T-cell (primary cell): ENCODE measurements at places on chromosomes 1 and 21. TPM values are rescaled to one million over a fixed set of nuclear protein-coding genes. Genes with fewer than 3 reads are reported as not detected.
A peak's percentile ranks its signal among the peaks of the same experiment; 100 is the strongest.

GRCh38 chr21:34205811-34206571, 132.6 kb downstream of the MRPS6 start:
- H3K27ac ChIP-seq, result no peak overlapping the region
- no peaks in the 10 kb centered on the region for H3K36me3 ChIP-seq
- peaks cover 7% of the 10 kb centered on the region for H3K4me1 ChIP-seq
- H3K27me3 ChIP-seq, result peaks cover 6% of the 10 kb centered on the region

GRCh38 chr1:11740258-11741192, 4.6 kb downstream of the AGTRAP start:
- no peaks in the 10 kb centered on the region for H3K36me3 ChIP-seq
- H3K4me1 ChIP-seq, result peaks cover 25% of the 10 kb centered on the region
- peak overlapping the region; percentile 0 for H3K4me3 ChIP-seq
- H3K27me3 ChIP-seq, result no peaks in the 10 kb centered on the region

DNA sequence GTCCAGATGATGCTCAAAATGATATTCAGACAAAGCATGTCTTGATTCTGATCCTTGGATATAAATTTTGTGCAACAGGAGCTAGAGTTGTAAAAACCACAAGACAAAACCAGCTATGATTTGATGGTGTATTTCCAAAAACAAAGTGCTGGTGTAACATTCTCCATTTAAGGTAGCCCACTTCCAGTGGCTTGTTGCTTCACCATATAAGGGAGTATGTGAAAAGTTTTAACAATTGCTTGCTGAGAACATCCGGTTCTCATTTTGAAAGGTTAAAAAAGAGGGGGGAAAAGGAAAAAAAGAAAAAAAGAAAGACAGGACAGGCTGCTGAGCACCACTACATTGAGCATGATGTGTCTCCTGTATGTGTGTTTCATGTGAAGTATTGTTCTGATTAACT, 123.6 kb downstream of the MACF1 start:
- H3K27me3 ChIP-seq, result no peaks in the 10 kb centered on the region
- H3K4me3 ChIP-seq, result no peak overlapping the region
- DNase-seq, result no peak
- H3K27ac ChIP-seq, result peak overlapping the region; percentile 11

DNA sequence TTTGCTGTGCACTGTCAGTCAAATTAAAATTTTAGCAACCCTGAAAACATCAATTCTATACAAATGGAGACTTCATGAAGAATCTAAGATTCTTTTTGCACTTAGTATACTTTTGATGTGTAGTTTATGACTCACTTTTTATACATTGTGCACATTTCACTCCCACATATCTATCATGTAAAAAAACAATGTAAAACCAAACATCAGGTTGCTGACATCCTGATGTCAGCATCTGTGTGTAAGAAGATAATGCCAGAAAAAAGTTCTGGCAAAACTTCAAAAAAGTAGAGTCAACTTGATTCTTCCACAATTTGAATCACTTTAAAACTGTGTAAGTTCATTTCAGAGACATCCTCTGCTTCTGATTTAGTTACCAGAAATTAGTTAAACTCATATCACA, 115.7 kb downstream of the CENPF start:
- no peaks in the 10 kb centered on the region for H3K27me3 ChIP-seq
- DNase-seq, result no peak
- H3K36me3 ChIP-seq, result no peaks in the 10 kb centered on the region
- H3K4me1 ChIP-seq, result peaks cover 2% of the 10 kb centered on the region
- H3K27ac ChIP-seq, result no peak overlapping the region

GRCh38 chr1:194755241-194755994, 1569.0 kb upstream of the B3GALT2 start:
- no peak overlapping the region for H3K27ac ChIP-seq
- no peaks in the 10 kb centered on the region for H3K36me3 ChIP-seq
- H3K4me1 ChIP-seq, result no peaks in the 10 kb centered on the region
- DNase-seq, result no peak
- H3K4me3 ChIP-seq, result no peak overlapping the region
- no peaks in the 10 kb centered on the region for H3K27me3 ChIP-seq

- DNase-seq, result no peak
- no peaks in the 10 kb centered on the region for H3K4me1 ChIP-seq
- H3K36me3 ChIP-seq, result peaks cover 8% of the 10 kb centered on the region
- H3K27me3 ChIP-seq, result no peaks in the 10 kb centered on the region
- no peak overlapping the region for H3K4me3 ChIP-seq
Observed at GRCh38 chr1:202130816-202131522, 8.3 kb downstream of the GPR37L1 start.

GRCh38 chr1:18234790-18235242, 127.2 kb downstream of the IGSF21 start:
- H3K4me1 ChIP-seq, result no peaks in the 10 kb centered on the region
- peaks cover 19% of the 10 kb centered on the region for H3K27me3 ChIP-seq
- no peak overlapping the region for H3K4me3 ChIP-seq
- H3K36me3 ChIP-seq, result no peaks in the 10 kb centered on the region
- no peak for DNase-seq

- no peaks in the 10 kb centered on the region for H3K36me3 ChIP-seq
- peaks cover 7% of the 10 kb centered on the region for H3K4me1 ChIP-seq
- peak overlapping the region; percentile 25 for H3K4me3 ChIP-seq
- H3K27me3 ChIP-seq, result no peaks in the 10 kb centered on the region
- peak overlapping the region; percentile 47 for H3K27ac ChIP-seq
- no peak for DNase-seq
Observed at GRCh38 chr1:229199261-229200243, 71.4 kb upstream of the RAB4A start.

DNA sequence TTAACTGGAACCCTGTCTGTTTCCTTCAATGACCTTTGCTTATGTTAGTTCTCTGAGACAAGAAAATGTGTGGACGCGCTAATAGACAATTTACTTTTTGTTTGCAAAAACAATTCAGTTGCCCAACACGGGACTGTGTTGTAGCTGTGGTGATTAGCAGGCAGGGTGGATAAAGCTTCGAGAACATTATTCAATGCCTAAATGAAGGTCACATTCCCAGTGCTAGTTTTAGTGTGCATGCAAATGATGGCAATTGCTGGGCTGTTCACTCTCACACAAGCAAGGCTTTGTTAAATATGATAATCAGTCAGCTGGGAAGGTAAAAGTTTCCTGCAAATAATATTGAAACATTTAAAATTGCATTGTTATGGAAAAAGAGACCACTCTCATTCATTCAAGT, 188.4 kb downstream of the BACH1 start:
- no peaks in the 10 kb centered on the region for H3K36me3 ChIP-seq
- no peaks in the 10 kb centered on the region for H3K4me1 ChIP-seq
- H3K27ac ChIP-seq, result no peak overlapping the region

- H3K4me3 ChIP-seq, result no peak overlapping the region
- H3K4me1 ChIP-seq, result peaks cover 56% of the 10 kb centered on the region
- DNase-seq, result no peak
- H3K27me3 ChIP-seq, result no peaks in the 10 kb centered on the region
Observed at GRCh38 chr1:225460737-225461532, 33.1 kb upstream of the LBR start.

GRCh38 chr1:175124861-175125260, 57.2 kb downstream of the TNN start:
- no peak overlapping the region for H3K27ac ChIP-seq
- H3K4me3 ChIP-seq, result no peak overlapping the region
- no peaks in the 10 kb centered on the region for H3K36me3 ChIP-seq
- H3K4me1 ChIP-seq, result no peaks in the 10 kb centered on the region

DNA sequence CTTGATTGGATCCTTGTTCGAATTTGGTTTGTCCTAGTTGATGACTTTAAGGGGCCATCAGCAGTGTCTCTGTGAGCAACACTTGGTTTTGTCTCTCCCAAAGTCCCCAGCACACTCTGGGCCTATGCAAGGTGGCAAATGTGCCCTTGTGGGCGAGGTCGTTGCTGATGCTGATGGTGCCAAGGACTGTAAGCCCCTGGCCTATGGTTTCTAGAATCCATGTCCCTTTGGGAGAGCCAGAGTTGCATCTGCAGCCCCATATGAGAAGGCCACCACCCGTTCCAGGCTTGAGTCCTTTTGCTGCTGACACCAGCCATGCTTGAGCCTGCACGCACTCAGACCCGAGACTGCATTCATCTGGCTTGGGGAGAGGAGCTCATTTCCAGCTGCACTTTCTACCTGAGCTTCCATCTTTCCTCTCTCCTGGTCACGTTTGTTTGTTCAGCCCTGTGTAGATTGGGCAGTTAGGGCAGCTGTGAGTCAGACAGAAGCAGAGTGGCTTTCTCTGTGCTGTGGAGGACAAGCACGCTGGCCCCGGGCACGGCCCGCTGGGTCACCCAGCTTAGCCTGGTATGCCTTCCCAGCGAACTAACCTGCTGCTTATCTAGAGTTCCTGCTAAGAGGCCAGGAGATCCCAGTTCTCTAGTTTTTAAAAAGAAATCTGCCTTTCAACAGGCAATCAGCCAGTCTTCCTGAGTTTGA, 52.1 kb upstream of the CSF3R start:
- peaks cover 31% of the 10 kb centered on the region for H3K27me3 ChIP-seq
- no peak for DNase-seq
- H3K4me1 ChIP-seq, result no peaks in the 10 kb centered on the region
- H3K27ac ChIP-seq, result no peak overlapping the region
- no peak overlapping the region for H3K4me3 ChIP-seq
- no peaks in the 10 kb centered on the region for H3K36me3 ChIP-seq

GRCh38 chr1:175390081-175390481, 197.5 kb upstream of the KIAA0040 start:
- no peak overlapping the region for H3K4me3 ChIP-seq
- H3K36me3 ChIP-seq, result no peaks in the 10 kb centered on the region
- no peaks in the 10 kb centered on the region for H3K27me3 ChIP-seq
- no peak overlapping the region for H3K27ac ChIP-seq
- no peaks in the 10 kb centered on the region for H3K4me1 ChIP-seq

GRCh38 chr1:56533621-56534020, 45.7 kb downstream of the PLPP3 start:
- no peaks in the 10 kb centered on the region for H3K27me3 ChIP-seq
- H3K4me3 ChIP-seq, result no peak overlapping the region
- H3K36me3 ChIP-seq, result no peaks in the 10 kb centered on the region
- no peaks in the 10 kb centered on the region for H3K4me1 ChIP-seq

DNA sequence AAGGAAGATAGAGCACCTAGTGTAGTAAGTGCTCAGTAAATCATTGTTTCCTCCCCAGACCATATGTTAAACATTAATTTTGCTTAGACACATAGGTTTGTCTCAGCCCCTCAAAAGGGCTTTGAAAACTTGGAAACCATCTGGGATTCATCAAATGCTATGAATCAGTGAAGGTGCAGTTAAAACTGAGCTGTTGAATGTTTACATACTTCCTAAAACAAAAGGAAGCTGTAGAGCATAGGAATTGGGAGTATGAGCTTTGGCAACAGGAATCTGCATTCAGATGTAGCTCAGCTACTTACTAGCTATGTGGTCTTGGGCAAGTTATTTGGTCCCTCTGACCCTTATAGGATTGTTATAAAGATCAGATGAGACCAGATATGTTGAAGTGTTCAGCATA, 18.7 kb upstream of the PODN start:
- H3K4me3 ChIP-seq, result no peak overlapping the region
- H3K4me1 ChIP-seq, result no peaks in the 10 kb centered on the region
- DNase-seq, result no peak
- no peaks in the 10 kb centered on the region for H3K27me3 ChIP-seq
- H3K27ac ChIP-seq, result no peak overlapping the region
- H3K36me3 ChIP-seq, result no peaks in the 10 kb centered on the region

- no peaks in the 10 kb centered on the region for H3K4me1 ChIP-seq
- no peaks in the 10 kb centered on the region for H3K27me3 ChIP-seq
- no peak overlapping the region for H3K4me3 ChIP-seq
- H3K27ac ChIP-seq, result no peak overlapping the region
- DNase-seq, result no peak
Observed at GRCh38 chr1:171345536-171345935, 31.6 kb downstream of the FMO4 start.

DNA sequence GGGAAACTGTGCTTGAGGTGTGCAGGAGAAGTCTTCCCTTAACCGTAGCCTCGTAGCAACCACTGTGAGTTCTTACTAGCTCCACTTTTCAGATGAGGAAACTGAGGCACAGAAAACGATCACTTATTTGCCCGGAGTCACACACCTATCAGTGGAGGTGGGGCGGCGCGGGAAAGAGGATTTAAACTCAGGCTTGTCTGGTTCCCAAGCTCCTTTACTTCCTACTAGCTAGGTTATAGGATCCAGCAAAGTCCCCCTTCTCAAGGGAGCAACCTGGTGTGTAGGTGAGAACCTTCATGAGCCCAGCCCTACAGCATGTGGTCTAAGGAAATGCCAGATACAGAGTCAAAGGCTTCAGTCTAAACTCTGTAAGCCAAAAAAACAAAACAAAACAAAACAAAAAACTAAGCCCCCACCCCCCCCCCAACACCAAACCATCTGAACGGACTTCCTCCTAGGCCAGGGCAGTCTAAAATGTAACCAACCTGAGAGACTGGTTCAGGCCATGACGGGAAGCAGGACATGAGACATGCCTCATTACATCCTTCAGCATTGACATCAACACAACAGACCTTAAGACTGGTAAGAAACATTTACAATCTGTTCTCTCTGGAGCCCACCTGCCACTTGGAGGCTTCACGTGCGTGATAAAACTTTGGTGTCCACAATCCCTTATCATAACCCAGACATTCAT, 709 bp upstream of the FBXO42 start:
- no peak for DNase-seq
- no peaks in the 10 kb centered on the region for H3K27me3 ChIP-seq
- H3K4me1 ChIP-seq, result peaks cover 28% of the 10 kb centered on the region
- peak overlapping the region; percentile 93 for H3K27ac ChIP-seq
- H3K36me3 ChIP-seq, result no peaks in the 10 kb centered on the region

- H3K4me3 ChIP-seq, result no peak overlapping the region
- H3K4me1 ChIP-seq, result no peaks in the 10 kb centered on the region
- H3K27ac ChIP-seq, result no peak overlapping the region
- H3K27me3 ChIP-seq, result no peaks in the 10 kb centered on the region
Observed at GRCh38 chr21:35197992-35198431, 148.9 kb upstream of the RUNX1 start.

Gene PPCS
- 63.4 TPM for total RNA-seq

Gene AADACL4
- total RNA-seq, result not detected

Gene PPM1J
- total RNA-seq, result 0.77 TPM

Gene ATAD3C
- total RNA-seq, result 1.4 TPM

Gene IQGAP3
- total RNA-seq, result 0.19 TPM

Gene RPS6KC1
- total RNA-seq, result 12.4 TPM

Gene RGS18
- total RNA-seq, result 0.72 TPM

Gene KIRREL1
- total RNA-seq, result 0.16 TPM

Gene COL8A2
- total RNA-seq, result 0.09 TPM

Gene EPHB2
- 0.20 TPM for total RNA-seq

Gene E2F2
- 1.7 TPM for total RNA-seq

Gene MANEAL
- 2.8 TPM for total RNA-seq
